ENCODE measurements at places on chromosomes 1 and 21.

DNA sequence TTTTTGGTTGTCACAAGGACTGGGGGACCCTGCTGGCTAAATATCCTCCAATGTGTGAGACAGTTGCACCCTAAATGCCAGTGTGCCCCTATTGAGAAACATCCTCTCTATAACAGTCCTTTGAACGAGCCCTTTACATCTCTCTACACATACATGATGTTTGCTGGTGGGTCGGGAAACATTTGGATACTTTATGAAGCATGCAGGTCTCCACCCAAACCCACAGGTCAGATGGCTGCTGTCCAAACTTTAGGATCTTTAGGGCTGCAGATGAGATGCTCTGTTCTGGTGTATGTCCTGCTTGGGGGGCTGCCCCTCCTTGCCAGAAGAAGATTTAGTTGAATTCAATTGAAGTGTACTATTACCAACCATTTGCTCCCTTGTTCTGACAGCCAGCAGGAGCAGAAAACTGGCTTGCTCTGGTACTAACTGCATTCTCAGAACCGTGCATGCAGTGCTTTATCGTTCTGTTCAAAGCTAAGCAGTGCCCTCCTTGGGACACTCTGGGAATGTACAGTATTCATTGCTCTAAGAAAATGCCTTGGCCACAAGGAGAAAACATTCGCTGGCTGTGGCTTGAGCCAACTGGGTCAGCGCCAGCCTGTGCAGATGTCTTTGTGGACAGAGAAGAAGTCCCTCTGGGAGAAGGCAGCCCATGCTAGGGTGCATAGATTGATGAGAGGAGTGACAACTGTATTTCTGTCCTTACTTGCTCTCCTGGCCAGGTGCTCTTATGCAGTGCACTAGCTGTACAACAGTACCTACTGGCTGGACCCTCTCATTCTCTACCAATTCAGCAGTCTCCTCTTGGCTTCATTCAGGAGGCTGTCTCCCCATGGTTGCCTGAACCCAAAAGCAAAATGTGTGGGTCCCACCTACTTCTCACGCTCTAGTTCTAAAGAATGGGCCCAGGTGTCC lies 61.4 kb upstream of the DIRAS3 start:
- DNase-seq = no peak

GRCh38 chr1:160569806-160570205 lies 9.5 kb downstream of the CD84 start:
- DNase-seq = no peak

DNA sequence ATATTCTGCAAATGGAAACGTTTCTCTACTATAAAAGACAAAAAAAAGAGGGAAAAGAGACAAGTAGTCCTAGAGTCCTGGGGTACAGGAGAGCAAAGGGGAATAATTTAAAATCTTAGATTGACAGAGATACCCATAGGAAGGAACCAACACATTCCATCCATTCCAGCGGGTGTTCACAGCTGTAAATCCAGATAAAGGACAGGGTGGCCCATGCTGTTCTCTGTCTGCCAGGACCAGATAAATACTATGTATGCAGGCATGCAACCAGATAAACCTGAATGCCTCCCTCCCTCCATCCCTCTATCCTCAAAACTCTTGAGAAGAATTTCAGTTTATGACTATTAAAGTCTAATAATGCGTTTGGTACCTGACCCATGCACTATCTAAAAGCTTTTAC lies 131.8 kb downstream of the PTPN14 start:
- DNase-seq = no peak

DNA sequence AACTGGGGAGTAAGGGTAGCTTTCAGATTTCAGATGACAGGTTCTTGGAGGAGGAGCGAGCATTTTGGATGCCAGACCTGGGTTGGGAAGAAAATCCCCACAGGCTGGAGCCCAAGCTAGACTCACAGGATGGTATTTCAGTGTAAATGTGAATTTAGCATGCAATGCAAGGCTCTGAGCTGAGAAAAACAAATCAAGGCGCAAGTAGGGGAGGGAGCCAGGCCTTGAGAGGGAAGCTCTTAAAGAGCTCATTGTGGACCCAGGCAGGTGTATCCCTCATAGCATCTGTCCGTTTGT lies 386.1 kb downstream of the MATN1 start:
- DNase-seq = no peak

DNA sequence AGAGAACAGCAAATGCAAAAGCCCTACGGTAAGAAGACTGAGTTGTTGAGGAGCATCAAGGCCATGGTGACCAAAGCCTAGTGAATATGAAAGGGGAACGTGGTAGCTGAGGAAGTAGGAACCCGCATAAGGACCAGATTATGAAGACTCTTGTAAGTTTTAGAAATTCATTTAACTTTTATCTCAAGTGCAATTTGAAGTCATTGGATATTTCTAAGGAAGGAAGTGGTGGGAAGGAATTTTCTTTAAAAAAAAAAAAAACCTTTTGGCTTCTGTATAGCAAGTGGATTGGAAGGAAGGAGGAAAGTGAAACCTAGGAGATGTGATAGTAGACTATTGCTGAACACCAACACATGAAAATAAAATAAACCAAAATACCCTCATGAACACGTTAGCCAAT lies 119.0 kb downstream of the TNFSF18 start:
- no peak for DNase-seq

- DNase-seq = no peak
Measured at GRCh38 chr1:195590649-195591048, 1017.6 kb downstream of the KCNT2 start.

GRCh38 chr1:30307182-30307581 lies 416.2 kb downstream of the MATN1 start:
- no peak for DNase-seq

GRCh38 chr1:224092111-224092510 lies 21.8 kb upstream of the FBXO28 start:
- no peak for DNase-seq

DNA sequence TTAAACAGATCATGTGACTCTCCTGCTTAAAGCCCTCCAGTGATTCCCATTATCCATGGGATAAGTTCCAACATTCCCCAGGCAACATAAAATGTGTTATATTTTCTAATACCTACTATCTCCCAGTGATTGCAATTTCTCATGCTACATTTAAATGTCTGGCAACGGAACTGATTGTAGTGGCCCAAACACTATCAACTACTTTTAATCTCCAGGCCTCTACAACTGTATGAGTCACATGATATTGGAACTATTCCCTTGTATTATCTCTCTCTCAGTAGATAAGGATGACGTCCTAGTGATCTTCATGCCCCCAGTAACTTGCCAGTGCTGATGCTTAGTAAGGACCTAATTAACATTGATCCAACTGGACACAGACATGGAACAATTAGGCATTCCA lies 49.9 kb downstream of the ERICH3 start:
- DNase-seq = no peak

- DNase-seq = no peak
Measured at GRCh38 chr1:26856181-26856580, 6.8 kb upstream of the SFN start.

- no peak for DNase-seq
Measured at GRCh38 chr1:11778336-11778735, 16.3 kb downstream of the C1orf167 start.

DNA sequence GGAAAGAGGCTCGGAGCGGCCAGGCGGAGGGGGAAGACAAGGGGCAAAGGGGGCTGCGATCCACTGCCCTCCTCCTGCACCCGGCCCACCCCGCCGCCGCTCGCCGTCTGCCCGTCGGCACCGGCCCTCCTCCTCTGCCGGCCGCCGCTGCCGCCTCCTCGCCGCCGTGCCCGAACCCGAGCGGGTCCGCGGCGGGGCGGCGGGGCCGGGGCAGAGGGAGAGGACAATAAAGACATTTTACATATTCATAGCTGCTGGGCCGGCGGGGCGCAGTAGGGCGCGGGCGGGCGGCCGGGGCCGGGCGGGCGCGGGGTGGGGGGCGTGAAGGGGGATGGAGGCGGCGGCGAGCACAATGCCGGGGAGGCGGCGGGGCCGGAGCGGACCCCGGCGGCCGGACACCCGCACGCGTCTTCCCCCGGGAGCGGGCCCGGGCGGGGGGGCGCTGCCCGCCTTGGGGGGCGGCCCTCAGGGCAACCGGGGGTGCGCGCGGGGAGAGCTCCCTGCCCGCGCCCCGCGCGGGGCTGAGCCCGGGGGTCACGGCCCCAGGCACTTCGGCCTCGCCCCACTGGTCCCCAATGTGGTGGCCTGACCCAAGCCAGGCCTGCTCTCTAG lies 546 bp downstream of the POU2F1 start:
- no peak for DNase-seq

- no peak for DNase-seq
Measured at GRCh38 chr1:96682056-96682455, 39.5 kb upstream of the PTBP2 start.

DNA sequence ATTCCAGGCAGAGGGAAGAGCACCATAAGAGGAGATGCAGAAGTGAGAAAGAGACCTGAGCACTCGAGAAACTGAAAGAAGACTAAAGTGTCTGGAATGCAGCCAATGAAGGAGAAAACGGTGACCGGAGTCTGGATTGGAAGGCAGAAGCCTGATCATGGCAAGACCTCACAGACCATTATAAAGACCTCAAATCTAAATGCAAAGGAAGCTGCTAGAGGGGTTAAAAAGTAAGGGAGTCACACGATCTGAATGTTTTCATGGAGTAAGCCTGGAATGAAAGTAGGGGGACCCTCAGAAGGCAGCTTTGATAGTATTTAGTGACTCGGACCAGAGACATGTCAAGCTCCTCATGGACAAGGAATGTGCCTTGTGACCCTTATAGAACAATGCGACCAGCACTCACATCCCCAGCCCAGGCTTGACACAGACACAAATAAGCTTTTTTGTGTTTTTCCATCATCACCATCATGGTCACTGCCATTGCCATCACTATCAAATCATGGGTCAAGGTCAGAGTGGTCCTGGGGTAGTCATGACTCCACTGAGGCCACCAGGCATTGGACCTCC lies 183.6 kb downstream of the SEC16B start:
- no peak for DNase-seq

- no peak for DNase-seq
Measured at GRCh38 chr1:77430966-77431690, 149.3 kb downstream of the AK5 start.

- DNase-seq = no peak
Measured at GRCh38 chr1:31723828-31724359, 20.1 kb upstream of the COL16A1 start.

- DNase-seq = no peak
Measured at GRCh38 chr1:89603651-89604413, 29.1 kb upstream of the LRRC8C start.

DNA sequence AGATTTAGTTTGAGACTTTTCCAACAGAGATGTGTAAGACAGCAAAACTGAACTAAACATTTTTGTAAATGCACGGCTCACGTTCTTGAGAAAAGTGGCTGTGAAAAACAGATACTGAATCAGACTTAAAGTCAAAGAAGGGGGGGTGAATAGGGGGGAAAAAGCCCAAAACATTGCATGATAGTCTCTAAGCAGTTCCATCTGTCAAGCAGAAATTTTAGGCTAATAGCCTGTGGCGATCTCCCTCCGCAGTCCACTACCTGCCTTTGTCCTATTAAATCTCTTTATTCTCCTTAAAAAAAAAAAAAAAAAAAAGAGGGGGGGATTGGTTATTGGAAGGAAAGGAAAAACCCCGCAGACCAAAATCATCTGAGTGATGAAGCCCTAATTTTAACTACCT lies 217.6 kb upstream of the NFIA start:
- no peak for DNase-seq

GRCh38 chr1:14939527-14940284 lies 213.8 kb upstream of the TMEM51 start:
- DNase-seq = no peak

DNA sequence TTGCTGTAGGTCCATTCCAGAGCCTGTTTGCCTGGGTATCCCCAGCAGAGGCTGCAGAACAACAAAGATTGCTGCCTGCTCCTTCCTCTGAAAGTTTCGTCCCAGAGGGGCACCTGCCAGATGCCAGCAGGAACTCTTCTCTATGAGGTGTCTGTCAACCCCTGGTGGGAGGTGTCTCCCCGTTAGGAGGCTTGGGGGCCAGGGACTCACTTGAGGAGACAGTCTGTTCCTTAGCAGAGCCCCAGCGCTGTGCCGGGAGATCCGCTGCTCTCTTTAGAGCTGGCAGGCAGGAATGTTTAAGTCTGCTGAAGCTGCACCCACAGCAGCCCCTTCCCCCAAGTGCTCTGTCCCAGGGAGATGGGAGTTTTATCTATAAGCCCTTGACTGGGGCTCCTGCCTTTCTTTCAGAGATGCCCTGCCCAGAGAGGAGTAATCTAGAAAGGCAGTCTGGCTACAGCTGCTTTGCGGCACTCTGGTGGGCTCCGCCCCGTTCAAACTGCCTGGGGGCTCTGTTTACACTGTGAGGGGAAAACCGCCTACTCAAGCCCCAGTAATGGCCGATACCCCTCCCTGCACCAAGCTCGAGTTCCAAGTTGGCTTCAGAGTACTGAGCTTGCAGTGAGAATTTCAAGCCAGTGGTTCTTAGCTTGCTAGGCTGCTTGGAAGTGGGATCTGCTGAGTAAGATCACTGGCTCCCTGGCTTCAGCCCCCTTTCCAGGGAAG lies 8.7 kb upstream of the SLC25A24 start:
- no peak for DNase-seq

DNA sequence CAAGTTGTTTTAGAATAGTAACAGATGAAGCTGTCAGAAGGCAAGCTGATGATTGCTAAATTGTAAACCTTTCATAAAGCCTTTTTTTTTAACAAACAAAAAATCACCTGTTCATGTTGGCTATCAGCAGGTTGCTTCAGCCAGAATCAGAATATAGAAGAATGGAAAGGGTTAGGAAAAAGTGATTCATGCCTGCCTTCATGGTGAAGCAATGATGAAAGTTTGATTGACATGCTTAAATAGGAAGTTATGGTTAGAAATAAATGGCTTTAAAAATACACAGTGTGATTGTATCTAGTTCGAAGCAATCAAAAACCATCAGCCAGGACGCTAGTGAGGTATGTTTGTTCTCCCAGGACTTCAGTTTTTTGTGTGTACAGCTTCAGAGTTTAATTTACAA lies 37.9 kb downstream of the GABPA start:
- no peak for DNase-seq

DNA sequence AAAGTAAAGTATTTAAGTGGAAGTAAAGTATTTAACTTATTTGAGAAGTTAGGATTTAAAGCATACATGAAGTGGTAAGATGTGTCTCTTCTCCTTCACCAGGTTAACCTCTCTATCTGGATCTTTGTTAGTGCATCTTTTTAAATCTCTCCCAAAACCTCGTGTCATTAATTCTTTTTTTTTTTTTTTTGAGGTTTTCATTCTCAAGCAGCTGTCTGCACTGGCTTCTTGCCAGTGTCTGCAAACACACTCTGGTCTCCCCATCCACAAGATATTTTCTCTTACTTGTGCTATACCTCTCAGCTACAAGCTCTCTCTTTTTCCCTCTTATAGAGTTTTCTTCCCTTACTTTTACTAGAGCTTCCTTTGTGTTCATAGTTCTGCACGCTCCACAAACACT lies 49.0 kb downstream of the CLDN17 start:
- no peak for DNase-seq

DNA sequence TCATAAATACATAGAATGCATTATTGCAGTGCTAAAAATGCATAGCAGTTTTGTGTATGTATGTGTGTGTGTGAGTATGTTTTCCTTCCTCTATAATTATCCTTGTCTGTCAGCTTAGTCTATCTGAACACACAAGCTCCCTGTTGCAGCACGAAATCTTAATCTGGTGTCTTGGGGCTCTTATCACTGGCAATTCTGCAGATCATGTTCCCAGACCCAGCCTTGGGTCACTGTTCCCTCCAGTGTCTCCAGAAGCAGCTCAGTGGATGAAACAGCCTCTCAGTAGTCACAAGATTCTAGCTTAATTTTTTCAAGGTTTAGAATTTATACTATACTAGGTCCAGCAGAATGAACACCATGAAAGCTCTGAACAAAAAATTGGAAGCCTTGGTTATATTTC lies 777.9 kb downstream of the MRPL39 start:
- no peak for DNase-seq
